Body of pancreas (tissue), 4 donors: ENCODE measurements at places on chromosomes 1 and 21.
A peak's percentile ranks its signal among the peaks of the same experiment; 100 is the strongest.

DNA sequence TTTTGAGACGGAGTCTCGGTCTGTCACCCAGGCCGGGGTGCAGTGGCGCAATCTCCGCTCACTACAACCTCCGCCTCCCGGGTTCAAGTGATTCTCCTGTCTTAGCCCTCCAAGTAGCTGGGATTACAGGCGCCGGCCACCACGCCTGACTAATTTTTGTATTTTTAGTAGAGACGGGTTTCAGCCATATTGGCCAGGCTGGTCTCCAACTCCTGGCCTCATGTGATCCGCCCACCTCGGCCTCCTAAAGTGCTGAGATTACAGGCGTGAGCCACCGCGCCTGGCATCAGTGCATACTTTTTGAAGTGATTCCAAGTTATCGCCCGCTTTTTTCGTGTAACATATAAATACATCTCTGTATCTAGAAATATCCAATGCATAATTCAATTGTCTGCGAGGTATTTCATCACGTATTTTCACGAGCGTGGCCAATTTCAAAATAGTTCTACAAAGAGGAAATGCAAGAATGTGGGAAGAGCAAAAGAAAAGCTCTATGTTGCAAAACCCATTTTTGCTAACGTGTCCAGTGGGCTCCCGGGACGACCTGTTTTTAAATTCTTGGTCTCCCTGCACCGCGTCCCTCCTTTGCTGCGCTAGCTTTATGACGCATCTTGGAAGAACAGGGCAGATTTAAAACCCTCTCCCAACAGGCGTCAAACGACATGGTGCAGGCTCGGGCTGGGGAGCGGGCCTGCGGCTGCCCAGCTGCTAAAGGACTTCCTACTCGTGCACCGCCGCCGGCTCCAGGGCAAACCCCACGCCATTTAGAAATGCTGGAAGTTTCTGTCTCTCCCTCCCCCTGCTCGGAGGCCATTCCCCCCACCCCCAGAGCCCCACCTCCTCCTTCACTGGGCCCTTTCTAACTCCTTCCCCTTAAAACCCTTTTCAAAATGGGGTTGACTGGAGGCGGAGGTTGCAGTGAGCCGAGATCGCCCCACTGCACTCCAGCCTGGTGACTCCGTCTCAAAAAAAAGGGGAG lies 923 bp upstream of the IFNGR2 start:
- peak; percentile 77 for DNase-seq

GRCh38 chr21:36841866-36842265 lies 124.6 kb downstream of the HLCS start:
- DNase-seq: no peak

GRCh38 chr1:210292231-210292871 lies 36.4 kb upstream of the HHAT start:
- peak; percentile 84 for DNase-seq

DNA sequence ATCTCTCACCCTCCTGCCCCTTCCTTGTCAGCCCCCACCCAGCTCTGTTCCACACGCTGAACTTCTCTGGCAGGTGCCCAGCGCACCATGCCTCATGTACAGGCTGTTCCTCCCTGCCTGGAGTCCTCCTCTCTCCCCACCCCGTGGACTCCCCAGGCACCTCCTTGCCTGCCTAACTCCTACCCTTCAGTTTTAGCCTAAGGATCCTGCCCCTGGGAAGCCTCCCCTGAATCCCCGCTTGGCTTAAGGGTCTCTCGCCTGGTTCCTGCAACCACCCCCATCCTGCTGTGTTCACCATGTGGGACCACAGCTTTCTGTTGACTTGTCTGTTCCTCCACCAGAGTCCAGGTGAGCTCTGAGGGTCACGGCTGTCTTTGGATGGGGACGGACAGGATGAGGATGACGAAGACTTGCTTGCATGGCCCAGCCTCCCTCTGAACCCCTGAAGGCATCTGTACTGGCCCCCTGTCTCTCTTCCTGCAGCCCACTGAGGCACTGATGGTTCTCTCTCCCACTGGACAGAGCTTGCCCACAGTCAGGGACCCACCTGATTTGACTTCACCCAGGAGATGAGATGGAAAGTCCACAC lies 153.2 kb upstream of the C1orf174 start:
- no peak for DNase-seq

- DNase-seq: no peak
These were observed 92.5 kb upstream of the ADGRL2 start for GRCh38 chr1:81708250-81708649.

DNA sequence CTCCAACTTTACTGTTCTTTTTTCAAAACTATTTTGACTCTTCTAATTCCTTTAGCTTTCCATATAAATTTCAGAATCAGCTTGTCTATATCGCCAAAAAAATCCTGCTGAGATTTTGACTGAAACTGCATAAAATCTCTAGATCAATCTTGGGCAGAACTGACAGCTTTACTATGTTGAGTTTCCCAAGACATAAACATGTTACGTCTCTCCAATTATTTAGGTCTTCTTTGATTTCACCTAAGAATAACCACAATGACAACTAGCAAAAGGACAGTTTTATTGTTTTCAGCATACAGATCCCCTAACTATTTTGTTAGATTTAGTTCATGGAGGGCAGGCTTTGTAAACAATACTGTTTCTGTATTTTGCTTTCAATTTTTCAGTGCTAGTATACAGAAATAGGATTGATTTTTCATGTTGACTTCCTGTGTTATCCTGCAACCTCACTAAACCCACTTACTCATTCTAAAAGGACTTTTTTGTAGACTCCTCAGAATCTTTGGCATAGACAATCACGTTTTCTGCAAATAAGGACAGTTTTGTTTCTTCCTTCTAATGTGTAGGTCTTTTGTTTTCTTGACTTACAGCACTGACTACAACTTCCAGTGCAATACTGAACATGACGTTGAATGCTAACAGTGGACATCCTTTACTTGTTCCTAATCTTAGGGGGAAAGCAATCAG lies 63.4 kb downstream of the NPHP4 start:
- no peak for DNase-seq

DNA sequence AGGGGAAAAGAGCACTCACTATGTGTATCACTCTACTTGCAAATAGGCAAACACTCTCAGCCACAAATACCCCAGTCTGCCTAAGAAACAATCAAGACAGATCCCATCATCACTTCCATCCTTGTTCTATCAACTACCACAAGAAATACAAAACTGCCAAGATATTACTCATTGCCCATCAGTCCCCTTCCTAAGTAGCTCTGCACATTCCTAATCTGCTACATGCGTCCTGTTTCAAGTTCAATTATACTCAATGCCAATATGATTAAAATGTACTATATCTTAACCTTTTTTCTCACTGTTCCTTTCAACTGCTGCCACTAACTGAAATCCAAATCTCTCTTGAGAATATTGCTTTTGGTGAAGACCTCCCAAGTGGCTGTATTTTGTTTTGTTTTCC lies 1688.4 kb downstream of the PLA2G4A start:
- DNase-seq: no peak

DNA sequence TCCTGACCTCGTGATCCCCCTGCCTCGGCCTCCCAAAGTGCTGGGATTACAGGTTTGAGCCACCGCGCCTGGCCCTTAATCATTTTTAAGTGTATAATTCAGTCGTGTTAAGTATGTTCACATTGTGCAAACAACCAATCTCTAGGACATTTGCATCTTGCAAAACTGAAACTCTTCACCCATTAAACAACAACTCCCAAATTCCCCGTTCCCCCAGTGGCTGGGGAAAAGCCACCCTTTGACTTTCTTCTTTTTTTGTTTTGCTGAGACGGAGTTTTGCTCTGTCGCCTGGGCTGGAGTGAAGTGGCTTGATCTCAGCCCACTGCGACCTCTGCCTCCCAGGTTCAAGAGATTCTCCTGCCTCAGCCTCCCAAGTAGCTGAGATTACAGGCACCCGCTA lies 6.5 kb upstream of the THEMIS2 start:
- no peak for DNase-seq

- DNase-seq: no peak
These were observed 66.3 kb downstream of the RABGAP1L start for GRCh38 chr1:174225499-174226204.

DNA sequence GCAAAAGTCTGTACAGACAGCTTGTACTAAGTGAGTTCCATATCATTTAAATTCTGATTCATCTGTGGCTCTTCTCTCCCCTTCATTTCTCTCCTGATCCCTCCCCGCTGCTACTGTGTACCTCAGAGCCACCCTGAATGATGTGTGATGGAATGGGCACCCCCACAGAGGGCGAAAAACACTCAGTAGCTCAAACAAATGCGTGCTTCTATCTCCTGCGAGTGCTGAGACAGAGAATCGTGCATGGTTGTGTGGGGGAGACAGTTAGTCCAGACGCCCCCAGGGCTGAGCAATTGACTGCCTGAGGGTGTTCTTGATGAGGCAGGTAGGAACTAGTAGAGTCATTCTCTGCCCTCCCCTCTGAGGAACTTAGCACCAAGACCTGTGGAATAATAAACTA lies 269.8 kb downstream of the ZNF648 start:
- DNase-seq: no peak

DNA sequence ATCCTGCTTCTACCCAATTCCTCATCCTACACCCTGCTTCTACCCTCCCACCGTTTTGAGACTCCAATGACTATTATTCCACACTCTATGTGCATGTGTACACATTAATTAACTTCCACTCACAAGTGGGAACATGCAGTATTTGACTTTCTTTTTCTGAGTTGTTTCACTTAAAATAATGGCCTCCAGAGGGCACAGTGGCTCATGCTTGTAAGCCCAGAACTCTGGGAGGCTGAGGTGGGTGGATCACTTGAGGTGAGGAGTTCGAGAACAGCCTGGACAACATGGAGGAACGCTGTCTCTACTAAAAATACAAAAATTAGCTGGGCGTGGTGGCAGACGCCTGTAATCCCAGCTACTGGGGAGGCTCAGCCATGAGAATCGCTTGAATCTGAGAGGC lies 464.8 kb downstream of the PTBP2 start:
- DNase-seq: no peak

GRCh38 chr1:97433094-97433823 lies 487.6 kb downstream of the DPYD start:
- no peak for DNase-seq

DNA sequence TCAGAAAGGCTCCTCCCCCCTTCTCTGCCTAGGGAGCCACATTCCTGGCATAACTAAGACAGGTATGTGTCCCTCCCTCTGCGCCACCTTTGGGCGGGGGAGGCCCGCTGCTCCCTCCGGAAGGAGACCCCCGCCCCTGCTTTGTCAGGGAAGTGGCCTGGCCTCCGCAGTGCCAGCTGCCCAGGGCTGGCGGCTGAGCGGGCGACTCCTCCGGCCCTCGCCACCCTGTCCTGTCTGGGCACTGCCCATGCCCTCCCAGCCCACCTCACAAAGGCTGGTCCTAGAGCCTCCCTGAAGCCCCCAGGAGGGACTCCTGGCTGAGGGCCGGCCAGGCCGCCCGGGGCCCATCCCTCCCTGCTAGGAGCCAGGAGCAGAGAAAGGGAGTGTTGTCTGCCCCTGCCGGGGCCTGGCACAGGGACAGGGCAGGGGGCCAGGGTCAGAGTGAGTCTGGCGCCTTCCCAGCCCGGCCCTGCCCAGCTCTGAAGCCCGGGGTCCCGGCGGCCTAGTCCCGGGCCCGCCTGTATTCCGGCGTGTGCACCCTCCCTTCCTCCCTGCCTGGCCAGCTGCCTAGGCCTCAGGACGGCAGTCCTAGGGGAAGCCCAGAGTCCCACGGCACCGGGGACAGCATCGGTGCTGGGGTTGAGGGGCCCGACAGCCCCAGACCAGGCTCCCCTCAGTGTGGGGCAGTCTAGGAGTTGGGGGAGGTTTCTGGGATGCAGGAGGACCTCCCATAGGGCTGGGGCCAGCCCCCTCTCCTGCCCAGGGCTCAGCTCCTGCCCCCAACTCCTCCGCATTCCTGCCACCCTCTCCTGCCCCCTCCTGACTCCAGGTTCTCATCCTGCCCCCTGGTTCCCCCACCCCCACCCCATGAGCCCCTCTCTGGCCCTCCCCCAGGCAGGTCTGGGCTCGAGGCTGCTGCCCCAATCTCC lies 5.1 kb downstream of the AGRN start:
- DNase-seq: peak; percentile 86

DNA sequence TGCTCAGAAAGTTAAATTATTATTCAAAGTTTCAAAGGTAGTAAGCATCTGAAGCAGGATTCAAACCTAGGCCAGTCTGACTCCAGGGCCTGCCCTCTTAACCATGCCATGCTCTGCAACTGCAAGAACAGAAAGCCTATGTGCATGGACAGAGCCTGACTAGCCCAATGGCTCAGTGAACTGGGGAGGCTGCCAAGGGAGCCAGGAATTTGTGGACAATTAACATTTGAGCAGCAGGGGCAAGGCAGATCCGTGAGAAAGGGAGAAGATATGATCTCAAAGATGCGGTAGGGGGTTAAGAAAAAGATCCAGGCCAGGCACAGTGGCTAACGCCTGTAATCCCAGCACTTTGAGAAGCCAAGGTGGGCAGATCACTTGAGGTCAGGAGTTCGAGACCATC lies 6.5 kb upstream of the ATP1A4 start:
- DNase-seq: no peak

- DNase-seq: no peak
These were observed 11.6 kb downstream of the ADAM30 start for GRCh38 chr1:119884711-119885110.

DNA sequence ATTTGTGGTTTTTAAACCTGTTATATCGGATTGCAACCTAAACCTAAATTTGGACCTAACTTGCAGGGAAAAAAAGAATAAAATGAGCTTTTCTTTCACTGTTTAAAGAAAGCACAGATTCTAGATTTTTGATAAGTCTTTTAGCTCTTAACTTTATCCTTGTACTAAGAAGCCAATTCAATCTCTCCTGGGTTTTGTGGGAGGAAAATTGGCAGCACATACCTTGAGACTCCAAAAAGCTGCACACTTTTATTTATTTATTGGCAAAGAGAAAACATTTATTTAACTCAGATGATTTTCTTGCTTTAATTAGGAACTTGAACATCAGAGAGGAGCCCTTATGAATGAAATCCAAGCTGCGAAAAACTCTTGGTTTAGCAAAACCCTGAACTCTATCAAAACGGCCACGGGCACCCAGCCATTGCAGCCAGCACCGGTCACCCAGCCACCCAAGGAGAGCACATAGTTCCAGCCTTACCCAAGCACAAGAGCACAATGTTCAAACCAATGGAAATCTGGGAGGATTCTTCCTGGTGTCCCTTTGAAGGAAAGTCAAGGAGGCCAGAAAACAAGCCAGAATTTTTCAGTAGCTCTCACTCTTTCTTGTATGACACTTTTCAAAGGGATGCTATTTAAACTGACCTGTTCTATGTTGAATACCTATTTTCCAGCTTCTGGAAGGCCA lies 10.1 kb upstream of the CACYBP start:
- no peak for DNase-seq

DNA sequence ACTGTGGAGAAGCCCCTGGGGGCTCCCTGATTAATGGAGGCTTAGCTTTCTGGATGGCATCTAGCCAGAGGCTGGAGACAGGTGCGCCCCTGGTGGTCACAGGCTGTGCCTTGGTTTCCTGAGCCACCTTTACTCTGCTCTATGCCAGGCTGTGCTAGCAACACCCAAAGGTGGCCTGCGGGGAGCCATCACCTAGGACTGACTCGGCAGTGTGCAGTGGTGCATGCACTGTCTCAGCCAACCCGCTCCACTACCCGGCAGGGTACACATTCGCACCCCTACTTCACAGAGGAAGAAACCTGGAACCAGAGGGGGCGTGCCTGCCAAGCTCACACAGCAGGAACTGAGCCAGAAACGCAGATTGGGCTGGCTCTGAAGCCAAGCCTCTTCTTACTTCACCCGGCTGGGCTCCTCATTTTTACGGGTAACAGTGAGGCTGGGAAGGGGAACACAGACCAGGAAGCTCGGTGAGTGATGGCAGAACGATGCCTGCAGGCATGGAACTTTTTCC lies 24.8 kb downstream of the PCSK9 start:
- DNase-seq: no peak
